ENCODE measurements at places on chromosomes 1 and 21. TPM values are rescaled to one million over a fixed set of nuclear protein-coding genes. Genes with fewer than 3 reads are reported as not detected.

PTPN14 gene
- 4.2 TPM for total RNA-seq

CD1D gene
- total RNA-seq: not detected

CELA2A gene
- total RNA-seq: not detected

FMO2 gene
- not detected for total RNA-seq

HAO2 gene
- not detected for total RNA-seq

LHX8 gene
- not detected for total RNA-seq

CLDN19 gene
- total RNA-seq: not detected

STIL gene
- 28.4 TPM for total RNA-seq

TCHHL1 gene
- not detected for total RNA-seq

PSEN2 gene
- 14.7 TPM for total RNA-seq

MSH4 gene
- total RNA-seq: 0.41 TPM

TPM3 gene
- total RNA-seq: 706 TPM

AZIN2 gene
- 5.1 TPM for total RNA-seq

DENND2C gene
- 0.15 TPM for total RNA-seq

SPRR2F gene
- not detected for total RNA-seq

PIGV gene
- total RNA-seq: 11.3 TPM

KIF2C gene
- 70.5 TPM for total RNA-seq

IFNAR2 gene
- total RNA-seq: 47.1 TPM

INKA2 gene
- total RNA-seq: 2.5 TPM

RPS6KC1 gene
- total RNA-seq: 14.7 TPM

GOLT1A gene
- total RNA-seq: not detected

BMP8A gene
- total RNA-seq: 0.17 TPM

IL22RA1 gene
- total RNA-seq: not detected

TTC3 gene
- 56.5 TPM for total RNA-seq

GSTM5 gene
- not detected for total RNA-seq

CD164L2 gene
- not detected for total RNA-seq

DHCR24 gene
- 139 TPM for total RNA-seq

AK5 gene
- 0.93 TPM for total RNA-seq

AKNAD1 gene
- total RNA-seq: not detected

FAM3B gene
- not detected for total RNA-seq

CACNA1S gene
- not detected for total RNA-seq

NES gene
- total RNA-seq: 0.12 TPM

CCDC185 gene
- total RNA-seq: not detected

SCMH1 gene
- 11.7 TPM for total RNA-seq

HOOK1 gene
- total RNA-seq: 2.9 TPM

KCND3 gene
- not detected for total RNA-seq

ADCY10 gene
- 0.07 TPM for total RNA-seq

FNDC5 gene
- total RNA-seq: not detected

HS2ST1 gene
- 17.1 TPM for total RNA-seq

AKR7A2 gene
- total RNA-seq: 29.4 TPM

FALEC gene
- total RNA-seq: not detected
